IMR-90 (cell line): ENCODE measurements at places on chromosomes 4 and X.

GRCh38 chr4:82123934-82124333 is 249.9 kb downstream of the HNRNPD start:
- H3K27ac ChIP-seq: no peak overlapping the region
- no peak for DNase-seq
- no peaks in the 10 kb centered on the region for H3K27me3 ChIP-seq
- H3K36me3 ChIP-seq: no peaks in the 10 kb centered on the region

DNA sequence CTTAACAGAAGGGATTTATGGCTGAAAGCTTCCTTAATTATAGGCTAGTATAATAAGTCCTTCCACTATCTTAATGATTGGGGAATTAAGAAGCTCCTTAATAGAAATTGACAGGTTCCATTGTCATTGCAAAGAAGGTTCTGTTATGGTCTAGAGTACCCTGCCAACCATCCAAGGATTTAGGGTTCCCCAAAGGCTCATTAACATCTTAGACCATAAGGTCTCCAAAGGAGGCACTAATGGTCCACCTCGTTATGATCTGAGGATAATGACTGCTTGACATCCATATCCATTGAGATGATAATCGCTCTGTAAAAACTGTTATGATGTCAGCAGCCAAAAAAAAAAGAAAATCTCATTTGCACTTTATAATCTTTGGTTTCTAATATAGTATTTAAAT is 441.6 kb downstream of the GBA3 start:
- H3K27ac ChIP-seq: no peak overlapping the region
- H3K4me3 ChIP-seq: no peak overlapping the region
- no peaks in the 10 kb centered on the region for H3K36me3 ChIP-seq
- no peaks in the 10 kb centered on the region for H3K4me1 ChIP-seq
- no peak for DNase-seq
- H3K27me3 ChIP-seq: no peaks in the 10 kb centered on the region

DNA sequence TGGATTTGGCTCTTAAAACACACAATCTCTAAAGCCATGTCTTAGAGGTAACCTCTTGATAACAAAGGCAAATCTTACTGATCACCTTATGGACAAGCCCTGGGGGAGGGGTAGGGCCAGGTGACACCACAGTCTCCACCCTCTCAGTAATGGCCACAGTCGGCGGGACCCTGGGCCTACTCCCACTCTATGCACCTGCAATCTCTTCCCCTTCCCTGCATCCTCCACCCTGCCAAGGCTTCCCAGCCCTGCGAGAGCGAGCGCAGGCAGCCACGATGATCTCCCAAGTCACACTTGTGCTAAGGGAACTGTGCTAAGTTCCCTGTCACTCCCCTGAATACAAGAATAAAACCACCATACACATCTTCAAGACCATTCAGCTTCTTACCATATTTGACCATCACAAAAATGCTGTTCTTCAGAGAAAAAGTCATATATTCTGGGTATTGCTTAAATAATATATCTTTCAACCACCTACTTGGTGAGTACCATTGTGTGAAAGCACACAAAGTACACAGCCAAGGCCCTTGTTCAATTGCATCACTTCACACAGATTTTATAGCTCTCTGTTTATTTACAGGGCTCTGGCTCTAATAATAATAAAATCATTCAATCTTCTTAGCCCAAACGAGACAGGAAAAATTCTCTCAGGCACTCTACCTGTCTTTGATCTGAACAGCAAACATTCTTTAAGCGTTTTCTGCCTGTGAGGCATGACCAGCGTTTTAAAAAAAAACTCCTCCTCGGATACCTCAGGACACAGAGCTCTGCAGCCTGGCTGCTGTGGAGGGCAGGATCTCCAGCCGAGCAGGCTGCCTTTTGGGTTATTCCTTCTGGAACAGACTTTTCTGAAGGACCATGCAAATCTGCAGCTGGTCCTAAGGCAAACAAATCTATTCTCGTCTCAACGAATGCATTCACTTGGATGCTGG is 115.7 kb upstream of the MAP3K15 start:
- H3K27me3 ChIP-seq: no peaks in the 10 kb centered on the region; the same call in 1 of the 2 replicates
- H3K36me3 ChIP-seq: no peaks in the 10 kb centered on the region
- no peak overlapping the region for H3K4me3 ChIP-seq
- DNase-seq: no peak

- DNase-seq: peak; percentile 65
- H3K36me3 ChIP-seq: no peaks in the 10 kb centered on the region
- H3K4me3 ChIP-seq: no peak overlapping the region
- no peaks in the 10 kb centered on the region for H3K27me3 ChIP-seq
- no peaks in the 10 kb centered on the region for H3K4me1 ChIP-seq
Measured at GRCh38 chrX:54066841-54067240, 22.6 kb upstream of the PHF8 start.
